Right atrium auricular region (tissue), 2 donors: ENCODE measurements at places on chromosomes 7 and 10. TPM values are rescaled to one million over a fixed set of nuclear protein-coding genes. Genes with fewer than 3 reads are reported as not detected.

The AVPI1 gene
- 10.5 TPM for total RNA-seq

The OPN1SW gene
- total RNA-seq, result not detected

The MYL10 gene
- total RNA-seq, result not detected

The ECHDC3 gene
- 223 TPM for total RNA-seq

The ASB4 gene
- 1.5 TPM for total RNA-seq

The PRR15 gene
- total RNA-seq, result 26.3 TPM

The ABCB4 gene
- 4.2 TPM for total RNA-seq

The PAPSS2 gene
- 13.4 TPM for total RNA-seq

The UPK3BL2 gene
- 0.89 TPM for total RNA-seq

DNA sequence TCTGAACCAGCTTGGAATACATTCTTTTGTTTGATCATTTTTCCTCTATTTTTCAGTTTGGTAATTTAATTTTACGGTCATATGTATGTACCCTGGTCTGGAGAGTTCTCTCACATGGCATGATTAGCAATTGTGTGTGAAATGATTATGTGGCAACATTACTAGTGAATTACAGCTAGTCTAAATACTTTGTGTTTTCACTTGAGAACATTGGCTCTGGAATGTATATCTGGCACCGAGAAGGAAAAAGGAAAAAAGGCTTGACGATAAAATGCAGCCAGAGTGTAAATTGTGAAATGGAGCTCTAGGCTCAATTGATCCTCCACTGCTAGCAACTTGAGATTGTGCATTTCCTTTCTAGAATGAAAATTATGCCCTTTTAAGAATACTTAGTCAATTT, 397.2 kb downstream of the EXOC4 start:
- no peak for DNase-seq

DNA sequence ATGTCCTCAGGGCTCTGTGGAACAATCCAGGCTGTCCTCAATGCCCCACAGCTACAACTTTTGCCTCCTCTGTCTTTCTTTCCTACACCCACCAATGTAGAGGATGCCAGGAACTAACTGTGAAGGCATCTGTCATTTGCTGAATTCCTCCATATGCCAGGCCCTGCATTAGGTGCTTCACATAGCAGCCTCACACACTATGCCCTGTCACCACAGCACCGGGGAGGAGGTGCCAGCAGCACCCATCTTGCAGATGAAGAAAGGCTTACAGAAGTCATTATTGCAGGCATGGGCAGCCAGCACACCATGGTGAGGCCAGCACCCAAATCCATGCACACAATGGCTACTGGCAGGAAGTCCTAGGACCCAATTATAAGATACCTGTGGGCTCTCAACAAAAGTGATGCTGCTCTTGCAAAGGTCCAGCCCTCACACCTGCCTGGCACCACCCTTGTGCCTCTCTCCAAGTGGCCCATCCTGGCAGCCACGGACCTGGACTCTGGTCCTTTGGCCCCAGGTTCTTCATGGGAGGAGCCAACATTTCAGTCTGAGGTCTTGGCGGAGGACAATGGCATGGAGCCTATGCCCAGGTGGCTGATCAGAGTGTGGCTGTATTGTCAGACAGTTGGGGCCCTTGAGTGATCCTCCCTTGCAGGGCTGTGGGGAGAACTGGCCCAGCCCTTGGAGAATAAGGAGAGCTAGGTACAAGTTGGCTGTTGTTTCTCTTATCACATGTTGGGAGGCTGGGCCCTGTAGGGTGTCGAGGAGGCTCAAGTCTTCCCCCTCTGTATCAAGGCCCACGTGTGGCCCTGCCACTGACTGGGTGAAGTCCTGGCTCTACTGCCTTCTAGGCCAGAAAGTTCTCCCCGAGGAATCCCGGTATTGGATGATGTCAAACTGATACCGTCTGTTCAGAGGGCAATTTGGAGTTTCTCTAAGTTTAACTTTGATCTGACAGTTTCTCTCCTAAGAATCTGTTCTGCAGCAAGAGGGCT, 14.4 kb upstream of the MYL7 start:
- DNase-seq, result no peak

- DNase-seq, result no peak
These were observed 49.2 kb upstream of the AGR3 start for GRCh38 chr7:16930946-16931345.

DNA sequence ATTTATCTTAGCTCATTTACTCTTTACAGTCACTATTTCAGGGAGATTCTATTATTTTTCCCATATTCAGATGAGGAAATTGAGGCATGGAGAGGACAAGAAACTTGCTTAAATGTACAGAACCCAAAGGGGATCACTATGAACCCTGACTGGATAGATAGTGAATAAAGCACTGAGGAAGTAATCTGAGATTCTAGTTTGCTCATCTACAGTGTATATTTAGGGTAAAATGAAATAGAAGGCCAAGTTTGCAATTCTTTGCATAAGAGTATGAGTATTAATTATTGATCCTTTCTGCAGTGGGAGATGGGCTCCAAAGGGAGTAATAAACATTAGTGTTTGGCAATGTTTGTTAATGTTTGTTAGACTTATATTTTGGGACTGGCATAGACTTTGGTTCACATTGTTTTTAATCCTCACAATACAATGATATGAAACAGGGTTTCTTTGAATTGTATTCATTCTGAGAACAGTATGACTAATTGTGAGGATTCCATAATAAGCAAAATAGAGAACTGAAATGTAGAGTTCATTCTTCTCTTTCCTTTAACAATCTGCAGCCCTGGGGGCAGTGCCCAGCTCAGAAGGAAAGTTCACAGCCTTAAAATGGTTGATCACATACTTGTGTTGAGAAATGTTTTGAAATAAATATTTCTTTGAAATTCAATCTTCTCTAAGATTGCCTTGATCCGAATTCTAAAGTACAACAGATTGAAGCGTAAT, 131.0 kb upstream of the ZNF804B start:
- DNase-seq, result no peak

GRCh38 chr7:109895536-109895935, 1195.4 kb upstream of the LRRN3 start:
- DNase-seq, result no peak

DNA sequence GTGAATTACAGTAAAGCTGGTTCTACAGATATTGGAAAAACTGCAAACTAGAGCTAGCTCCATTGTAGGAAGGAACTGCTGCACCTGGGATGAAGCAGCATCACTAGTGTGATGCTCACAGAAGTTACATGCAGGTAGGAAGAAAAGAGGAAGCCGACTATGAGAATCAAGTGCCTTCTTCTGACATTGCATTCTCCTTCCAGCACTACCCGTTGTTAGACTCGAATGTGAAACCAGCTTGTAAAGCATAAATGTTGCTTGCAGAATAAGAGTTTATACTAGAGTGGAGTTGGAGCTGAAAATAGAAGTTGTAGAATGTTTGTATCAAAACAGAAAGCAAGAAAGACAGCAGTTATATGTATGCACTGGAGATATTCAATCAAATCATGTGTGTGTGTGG, 49.9 kb downstream of the TRIM24 start:
- DNase-seq, result no peak

DNA sequence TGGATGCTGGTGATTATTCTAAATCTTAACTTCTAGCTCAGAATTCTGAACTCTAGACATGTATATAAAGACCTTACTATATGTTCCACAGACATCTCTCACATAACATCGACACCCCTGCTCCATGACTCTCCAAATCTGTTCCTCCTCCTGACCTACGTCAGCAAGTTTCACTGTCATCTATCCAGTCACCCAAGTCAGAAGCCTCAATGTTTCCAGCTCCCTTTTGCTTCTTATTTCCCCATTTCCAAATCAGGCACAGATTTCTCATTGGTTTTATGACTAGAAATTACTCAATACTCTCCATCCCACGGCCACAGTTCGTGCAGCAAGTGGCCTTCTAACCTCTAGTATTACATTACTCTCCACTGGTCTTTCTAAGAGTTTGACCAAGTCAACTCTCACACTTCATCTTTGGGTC, 28.5 kb downstream of the EPC1 start:
- no peak for DNase-seq

GRCh38 chr7:43465581-43466554, 117.0 kb upstream of the STK17A start:
- DNase-seq, result no peak

DNA sequence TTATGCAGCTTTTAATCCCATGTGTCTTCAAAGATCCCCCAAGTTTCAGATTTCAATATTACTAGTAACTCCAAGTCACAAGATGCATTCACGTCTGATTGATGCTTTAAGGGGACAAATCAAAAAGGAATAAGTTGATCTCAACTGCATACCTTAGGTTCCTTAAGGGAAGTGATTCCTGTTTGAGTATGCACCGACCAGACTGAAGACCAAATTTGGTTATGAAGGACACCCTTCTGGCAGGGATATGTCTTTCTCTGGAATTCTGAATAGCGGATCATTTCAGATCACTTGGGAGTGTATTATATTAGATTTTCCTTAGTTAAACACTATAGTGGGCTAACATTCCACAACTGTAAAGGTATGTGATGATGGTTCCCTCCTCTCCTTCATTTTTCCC, 4.3 kb downstream of the KIF5B start:
- DNase-seq, result no peak

DNA sequence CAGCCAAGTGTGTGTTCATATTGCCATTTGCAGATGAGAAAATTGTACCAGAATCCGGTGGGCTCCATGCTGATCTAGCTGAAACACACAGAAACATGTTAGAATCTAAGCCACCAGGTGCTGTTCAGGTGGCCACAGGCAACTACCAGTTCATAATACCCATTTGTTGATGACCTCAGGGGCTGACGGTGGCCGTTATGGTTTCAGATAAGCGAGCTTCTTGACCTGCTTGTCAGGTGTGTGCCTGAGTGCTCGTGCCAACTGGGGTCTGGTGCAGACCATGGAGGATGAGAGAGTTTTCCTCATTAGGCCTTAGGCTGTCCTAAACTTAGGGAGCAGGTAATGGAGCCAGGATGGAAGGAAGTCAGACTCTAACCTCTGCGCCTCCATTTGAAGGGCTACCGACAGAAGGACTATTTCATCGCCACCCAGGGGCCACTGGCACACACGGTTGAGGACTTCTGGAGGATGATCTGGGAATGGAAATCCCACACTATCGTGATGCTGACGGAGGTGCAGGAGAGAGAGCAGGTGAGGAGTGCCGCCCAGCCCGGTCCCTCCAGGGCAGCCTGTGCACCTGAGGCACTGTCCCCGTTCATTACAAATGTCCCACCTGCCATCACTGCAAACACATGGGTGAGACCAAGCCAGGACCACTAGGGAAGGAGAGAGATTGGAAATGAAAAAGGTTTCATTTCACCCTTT, 53.1 kb downstream of the MKI67 start:
- DNase-seq, result no peak

DNA sequence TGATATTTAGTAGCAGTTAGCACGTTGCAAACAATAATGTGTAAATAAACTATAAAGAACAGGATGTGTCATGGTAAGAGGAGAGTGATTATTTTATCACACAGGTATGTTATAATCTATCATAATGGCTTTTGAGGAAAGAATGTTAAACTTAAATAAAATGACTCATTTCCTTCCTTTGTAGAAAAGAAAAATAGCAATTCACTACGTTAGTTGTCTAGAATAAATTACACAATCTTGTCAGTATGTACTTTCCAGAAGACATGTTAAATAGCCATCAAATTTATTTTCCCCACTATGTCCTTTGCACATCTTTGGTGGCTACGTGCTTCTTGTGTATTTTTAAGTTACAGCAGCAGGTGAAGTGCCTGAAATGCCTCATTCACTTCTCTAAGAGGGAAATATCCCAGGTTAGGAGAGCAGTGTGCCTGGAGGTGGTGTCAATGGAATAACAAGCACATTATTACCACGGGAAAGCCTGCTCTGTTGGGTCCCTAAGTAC, 133.8 kb downstream of the SEMA3A start:
- DNase-seq, result no peak

DNA sequence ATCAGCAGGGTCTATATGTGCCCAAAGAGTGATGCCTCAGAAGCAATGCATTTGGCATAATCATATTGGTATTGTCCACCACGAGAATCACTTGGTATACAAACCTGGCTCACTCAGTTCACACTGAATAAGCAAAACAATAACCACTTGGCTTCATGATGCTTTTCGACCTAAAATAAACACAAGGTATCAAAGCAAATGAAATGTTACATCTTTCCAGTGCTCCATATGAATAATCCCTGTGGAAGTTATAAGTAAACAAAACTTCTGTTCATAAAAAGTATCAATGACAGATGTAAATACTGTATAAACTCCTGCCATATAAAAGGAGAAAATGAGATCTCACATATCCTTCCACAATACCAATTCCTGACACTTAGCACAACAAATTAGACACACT, 29.8 kb upstream of the EBLN1 start:
- no peak for DNase-seq

GRCh38 chr10:90378524-90379076, 479.2 kb downstream of the HTR7 start:
- DNase-seq, result no peak

DNA sequence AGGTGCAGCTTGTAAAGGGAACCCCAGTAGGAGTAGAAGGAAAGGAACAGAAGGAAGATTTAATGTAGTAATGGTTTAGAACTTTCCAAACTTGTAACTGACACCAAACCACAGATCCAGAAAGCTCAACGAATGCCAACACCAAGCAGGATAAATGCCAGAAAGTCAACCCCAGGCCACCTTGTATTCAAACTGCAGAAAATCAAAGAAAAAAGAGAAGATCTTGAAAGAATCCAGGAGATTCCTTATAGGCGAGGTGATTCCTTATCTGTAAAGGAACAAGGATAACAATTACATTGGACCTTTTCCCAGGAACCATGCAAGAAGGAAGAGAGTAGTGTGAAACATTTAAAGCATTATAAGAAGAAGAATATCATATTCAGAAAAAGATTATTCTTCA, 93.6 kb downstream of the NKX6-2 start:
- no peak for DNase-seq

- DNase-seq, result no peak
These were observed 35.9 kb downstream of the APBB1IP start for GRCh38 chr10:26474026-26474425.

GRCh38 chr7:45229156-45229920, 71.7 kb downstream of the RAMP3 start:
- DNase-seq, result no peak

- no peak for DNase-seq
These were observed 162.7 kb upstream of the KMT2E start for GRCh38 chr7:104851268-104851667.

DNA sequence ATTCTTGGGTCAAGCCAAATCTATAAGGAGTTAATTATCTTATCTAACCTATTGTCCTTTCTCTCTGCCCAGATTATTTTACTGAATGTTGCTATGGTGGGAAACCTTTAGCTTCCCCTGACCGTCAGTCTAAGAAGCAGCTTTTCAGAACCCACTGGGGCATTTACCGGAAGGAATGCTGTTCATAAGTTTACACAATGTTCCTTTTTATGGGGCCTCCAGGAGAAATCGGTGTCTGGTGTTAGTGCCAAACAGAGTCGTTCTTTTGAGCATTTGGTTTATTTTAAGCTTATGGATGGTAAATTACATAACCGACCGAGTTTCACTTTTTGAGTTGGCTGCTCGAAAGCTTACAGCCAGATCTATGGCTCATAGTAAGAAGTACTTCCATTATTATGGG, 111.9 kb downstream of the CACNB2 start:
- DNase-seq, result no peak

- no peak for DNase-seq
These were observed 706 bp downstream of the BUB3 start for GRCh38 chr10:123154711-123155505.
